NCI-H2081 treated with DMSO at 0.1 percent for 48 hours (cell line): ENCODE measurements at places on chromosomes 11 and 22.

DNA sequence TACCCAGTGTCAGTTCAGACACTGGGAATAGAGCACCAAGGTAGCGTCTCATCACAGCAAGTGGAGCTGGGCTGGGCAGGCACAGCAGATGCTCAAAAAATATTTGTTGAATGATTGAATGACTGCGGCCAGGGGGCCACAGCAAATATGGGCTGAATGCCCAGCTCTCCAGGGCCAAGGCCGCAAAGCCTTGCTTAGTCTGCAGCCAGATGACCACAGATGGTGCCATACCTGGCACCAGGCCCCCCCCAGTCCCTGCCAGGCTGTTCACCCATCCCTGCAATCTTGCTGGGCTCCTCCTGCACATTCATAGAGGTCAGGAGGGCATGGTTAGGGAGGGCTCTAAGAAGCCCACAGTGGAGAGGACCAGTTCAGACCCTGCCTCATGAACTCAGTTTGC, 32.9 kb downstream of the ZC3H7B start:
- no peak for DNase-seq

GRCh38 chr22:42799061-42799460, 58.0 kb downstream of the ARFGAP3 start:
- no peak for DNase-seq

DNA sequence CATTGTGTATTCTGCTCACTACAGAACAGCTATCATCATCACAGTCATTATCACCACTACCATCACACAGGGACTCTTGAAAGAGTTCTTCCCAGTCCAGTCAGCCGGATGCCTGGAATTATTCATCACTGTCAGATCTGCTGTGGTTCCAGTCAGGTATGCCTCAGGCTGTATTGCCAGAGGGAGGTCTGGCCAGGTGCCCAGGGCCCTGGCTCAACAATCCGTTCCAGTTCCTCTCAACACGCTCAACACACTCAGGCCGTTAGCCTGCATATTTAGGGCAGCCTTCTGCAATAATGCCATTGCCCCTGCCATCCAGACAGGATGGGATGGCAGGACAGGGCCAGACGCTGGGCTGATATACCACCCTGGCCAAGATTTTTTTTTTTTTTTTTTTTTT, 28.6 kb upstream of the RASL10A start:
- peak; percentile 47 for DNase-seq

- DNase-seq = no peak
These were observed 4.4 kb upstream of the PRSS23 start for GRCh38 chr11:86795949-86796348.

GRCh38 chr11:74437441-74438042, 29.8 kb downstream of the KCNE3 start:
- DNase-seq = no peak

DNA sequence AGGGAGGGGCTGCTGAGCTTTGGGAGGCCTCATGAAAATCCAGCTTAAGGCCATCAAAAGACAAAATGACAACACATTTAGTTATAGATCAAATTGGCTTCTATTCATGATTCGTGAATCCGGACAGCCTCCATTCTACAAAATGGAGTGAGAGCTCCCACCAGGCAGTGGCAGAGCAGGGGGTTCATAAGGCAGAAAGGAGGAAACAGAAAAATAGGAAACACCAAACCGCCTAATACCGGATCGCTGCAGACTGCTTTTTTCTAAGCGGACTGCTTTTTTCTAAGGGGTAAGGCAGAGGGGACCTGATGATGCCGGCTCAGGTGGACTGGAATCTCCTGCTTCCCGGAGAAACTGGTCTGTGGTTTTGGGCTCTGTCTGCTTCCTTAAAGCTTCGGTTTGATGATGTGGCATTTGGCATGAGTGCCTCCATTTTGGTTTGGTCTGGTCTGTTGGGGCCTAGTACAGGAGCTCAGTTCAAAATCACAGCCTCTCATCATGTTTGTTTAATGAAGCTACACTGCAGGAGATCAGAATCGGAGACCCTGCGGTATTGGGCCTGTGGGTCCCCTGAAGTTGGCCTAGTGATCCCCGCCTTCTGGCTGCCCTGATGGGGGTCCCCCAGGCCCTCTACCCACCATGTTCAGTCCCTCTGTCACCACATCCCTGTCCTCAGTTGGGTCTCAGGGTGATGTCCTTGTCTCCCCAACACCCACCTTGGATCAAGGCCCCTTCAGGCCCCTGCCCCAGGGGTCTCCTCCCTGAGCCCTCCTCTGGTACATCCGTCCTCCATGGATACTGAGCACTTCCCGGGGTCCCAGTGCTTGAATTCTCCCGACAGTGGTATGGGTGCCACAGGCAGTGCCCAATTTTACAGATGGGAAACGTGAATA, 1.2 kb downstream of the ALDH3B1 start:
- no peak for DNase-seq

DNA sequence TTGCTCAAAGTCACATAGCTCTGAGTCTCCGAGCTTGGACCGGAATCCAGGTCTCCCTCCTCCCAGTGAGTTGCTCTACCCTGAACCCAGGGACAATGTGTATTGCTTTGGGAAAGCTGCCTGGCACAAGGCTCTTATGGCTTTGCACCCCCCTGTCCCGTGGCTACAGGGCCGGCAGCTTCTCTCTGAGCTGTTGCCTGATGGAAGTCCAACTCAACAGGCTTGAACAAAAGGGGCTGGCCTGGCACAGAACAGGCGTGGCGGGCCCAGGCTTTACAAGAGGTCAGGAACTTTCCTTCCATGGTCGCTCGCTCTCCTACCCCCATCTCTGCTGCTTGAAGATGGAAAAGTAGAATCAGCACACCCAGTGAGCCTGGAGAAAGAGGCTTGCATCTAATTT, 34.3 kb downstream of the MYEOV start:
- DNase-seq = no peak

DNA sequence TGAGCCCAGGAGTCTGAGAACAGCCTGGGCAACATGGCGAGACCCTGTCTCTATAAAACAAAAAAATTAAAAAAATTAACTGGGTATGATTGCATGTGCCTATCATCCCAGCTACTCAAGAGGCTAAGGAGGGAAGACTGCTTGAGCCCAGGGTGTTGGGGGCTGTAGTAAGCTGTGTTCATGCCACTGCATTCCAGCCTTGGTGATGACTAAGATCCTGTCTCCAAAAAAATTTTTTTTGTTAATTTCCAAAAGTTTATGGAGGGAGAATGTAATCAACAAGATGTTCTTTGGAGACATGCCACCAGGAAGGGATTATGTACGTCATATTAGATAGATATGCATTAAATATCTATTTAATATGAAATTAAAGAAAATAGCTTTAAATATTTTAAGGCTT, 267.5 kb downstream of the SBF2 start:
- no peak for DNase-seq

GRCh38 chr11:44561275-44561805, 4.1 kb upstream of the CD82 start:
- DNase-seq = no peak

GRCh38 chr11:73570415-73571114, 27.3 kb downstream of the FAM168A start:
- no peak for DNase-seq

DNA sequence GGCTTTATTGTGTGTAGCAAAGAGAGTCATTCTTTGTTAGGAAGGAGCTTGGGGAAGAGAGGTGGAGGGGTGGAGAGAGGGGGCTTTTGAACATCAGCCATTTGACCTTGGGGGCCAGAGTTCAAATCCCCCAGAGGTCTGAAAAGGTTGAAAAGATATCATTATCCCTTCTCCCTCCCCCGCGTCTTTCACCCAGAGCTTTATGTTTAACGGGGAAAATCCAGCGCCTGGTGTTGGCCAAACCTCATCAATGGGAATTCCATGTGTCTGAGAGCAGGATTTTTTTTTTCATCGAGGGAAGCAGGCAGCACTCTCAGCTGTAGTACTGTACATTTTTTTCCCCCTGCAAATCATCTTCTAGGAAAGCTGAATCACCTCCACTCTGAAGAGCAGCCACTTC, 122.4 kb upstream of the HSD17B12 start:
- no peak for DNase-seq

GRCh38 chr22:42368379-42369249, 63.6 kb downstream of the NFAM1 start:
- no peak for DNase-seq

GRCh38 chr11:85062659-85063058, 564.5 kb downstream of the DLG2 start:
- no peak for DNase-seq

DNA sequence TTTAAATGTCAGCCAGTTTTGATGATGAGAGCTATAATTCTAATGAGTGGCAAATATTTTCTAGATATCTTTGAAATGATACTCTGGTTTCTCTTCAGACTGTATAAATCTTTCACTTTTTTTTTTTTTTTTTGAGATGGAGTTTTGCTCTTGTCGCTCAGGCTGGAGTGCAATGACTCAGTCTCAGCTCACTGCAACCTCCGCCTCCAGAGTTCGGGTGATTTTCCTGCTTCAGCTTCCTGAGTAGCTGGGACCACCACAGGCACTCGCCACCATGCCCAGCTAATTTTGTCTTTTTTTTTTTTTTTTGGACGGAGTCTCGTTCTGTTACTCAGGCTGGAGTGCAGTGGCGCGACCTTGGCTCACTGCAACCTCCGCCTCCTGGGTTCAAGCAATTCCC, 113.6 kb downstream of the TEAD1 start:
- DNase-seq = no peak

GRCh38 chr22:37633625-37634416, 5.6 kb upstream of the SH3BP1 start:
- DNase-seq = no peak

GRCh38 chr11:7572001-7572712, 58.4 kb downstream of the PPFIBP2 start:
- DNase-seq = no peak

DNA sequence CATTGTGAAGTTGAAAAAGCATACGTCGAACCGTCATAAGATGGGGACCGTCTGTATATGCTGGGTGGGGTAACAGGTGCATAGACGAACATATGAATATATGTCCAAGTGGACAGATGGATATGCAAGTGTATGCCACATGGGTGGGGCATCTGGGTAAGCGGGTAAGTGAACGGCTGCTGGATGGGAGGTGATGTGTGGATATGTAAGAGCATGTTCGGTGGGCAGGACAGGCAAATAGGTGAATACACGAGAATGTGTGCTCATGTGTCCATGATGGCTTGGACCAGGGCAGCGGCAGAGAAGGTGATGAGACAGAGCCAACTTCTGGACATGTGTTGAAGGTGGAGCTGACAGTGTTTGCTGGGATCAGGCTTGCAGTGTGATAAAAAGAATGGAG, 12.0 kb downstream of the IFITM10 start:
- DNase-seq = no peak

DNA sequence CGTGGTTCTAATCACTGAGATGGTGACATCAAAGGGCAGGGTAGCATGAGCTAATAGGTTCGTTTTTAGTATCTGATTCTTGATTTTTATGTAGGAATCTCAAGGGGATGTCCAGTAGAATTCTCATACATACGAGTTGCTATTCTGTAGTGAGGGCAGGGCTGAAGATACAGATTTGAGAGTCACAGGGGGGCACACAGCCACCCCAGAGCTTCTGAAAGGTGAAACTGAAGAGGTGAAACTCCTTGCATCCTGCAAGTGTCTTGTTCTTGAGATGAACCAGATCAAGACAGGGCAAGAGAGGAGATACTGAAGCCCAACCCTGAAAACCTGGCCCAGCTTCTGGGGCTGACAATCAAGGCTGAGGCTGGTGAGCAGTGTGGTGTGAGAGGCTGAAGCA, 35.6 kb upstream of the TMEM123 start:
- DNase-seq = no peak

DNA sequence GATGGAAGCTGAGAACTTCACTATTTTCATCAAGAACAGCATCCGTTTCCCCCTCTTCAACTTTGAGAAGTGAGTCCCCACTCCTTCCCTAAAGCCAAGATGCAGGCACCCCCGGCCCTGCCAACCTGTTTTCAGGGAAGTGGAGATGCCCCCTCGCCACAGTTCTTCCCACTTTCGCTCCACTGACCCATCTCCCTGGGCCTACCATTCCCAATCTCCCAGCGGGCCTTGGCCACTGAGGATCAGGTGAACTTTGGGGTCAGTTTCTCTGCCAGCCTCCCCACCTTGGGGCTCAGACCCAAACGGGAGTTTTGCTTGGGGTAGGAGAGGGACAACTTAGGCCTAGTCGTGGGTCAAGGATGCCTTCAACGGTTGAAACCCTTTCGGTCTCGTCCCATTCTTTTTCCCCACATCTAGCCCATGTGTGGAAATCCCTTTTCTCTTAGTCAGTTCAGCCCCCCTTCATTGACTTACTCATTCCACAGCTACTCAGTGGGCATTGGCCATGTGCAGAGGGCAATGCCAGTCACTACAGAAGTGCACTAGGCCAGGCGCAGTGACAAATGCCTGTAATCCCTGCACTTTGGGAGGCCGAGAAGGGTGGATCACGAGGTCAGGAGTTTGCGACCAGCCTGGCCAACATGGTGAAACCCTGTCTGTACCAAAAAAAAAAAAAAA, 10.6 kb downstream of the P2RX3 start:
- DNase-seq = no peak
